EL (cell line): ENCODE measurements at places on chromosomes 11 and 22.
A peak's percentile ranks its signal among the peaks of the same experiment; 100 is the strongest.

DNA sequence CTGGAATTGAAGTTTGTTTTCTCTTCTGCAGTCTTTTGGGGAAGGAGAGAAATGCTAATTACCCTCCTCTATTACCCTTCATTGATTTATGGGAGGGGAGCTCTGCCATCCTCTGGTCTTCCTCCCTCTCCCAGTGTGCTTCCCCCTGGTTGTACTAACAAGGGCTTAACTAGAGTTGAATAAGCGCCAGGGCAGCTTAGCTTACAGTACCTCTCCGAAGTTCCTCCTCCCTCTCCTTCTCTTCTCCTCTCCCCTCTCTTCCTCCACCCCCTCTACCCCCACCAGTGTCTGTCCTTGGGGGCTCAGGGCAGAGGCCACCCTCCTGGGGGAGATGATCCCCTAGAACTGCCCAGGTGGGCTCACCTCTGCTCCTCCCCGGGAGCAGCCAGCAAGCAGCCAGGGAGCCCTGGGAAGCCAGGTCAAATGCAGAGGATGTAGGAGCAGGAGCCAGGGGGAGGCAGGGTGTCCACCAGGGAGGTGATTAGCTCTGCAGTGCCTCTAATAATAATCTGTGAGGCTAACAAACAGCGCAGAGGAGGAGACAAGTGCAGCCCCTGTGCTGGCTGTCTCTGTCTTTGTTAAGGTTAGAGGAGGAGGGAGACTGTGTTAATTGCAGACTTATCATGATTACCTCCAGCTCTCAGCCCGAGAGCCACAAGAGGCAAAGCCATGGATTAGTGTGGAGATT lies 191.6 kb upstream of the CADM1 start:
- no peak for DNase-seq

DNA sequence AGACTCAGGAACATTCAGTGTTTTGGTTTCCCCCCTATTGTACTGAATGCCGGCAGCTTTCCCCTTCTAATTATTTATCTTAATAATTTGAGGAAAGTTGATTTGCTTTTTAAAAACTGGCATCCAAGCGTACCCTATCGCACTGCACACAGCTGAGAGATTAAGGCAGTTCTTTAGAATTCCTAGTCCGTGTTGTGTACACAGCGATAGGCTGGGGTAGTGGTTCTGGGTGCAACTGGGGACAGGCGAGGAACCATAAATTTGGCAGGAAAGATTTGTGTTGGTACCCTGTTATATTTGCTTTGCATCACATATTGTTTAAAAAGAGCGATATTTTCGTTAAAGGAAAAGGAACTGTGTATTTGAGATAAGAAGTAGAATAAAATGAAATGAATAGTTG lies 39.2 kb downstream of the PTPRJ start:
- DNase-seq = no peak

GRCh38 chr11:69524291-69524882 lies 42.9 kb downstream of the LINC01488 start:
- peak; percentile 77 for DNase-seq

DNA sequence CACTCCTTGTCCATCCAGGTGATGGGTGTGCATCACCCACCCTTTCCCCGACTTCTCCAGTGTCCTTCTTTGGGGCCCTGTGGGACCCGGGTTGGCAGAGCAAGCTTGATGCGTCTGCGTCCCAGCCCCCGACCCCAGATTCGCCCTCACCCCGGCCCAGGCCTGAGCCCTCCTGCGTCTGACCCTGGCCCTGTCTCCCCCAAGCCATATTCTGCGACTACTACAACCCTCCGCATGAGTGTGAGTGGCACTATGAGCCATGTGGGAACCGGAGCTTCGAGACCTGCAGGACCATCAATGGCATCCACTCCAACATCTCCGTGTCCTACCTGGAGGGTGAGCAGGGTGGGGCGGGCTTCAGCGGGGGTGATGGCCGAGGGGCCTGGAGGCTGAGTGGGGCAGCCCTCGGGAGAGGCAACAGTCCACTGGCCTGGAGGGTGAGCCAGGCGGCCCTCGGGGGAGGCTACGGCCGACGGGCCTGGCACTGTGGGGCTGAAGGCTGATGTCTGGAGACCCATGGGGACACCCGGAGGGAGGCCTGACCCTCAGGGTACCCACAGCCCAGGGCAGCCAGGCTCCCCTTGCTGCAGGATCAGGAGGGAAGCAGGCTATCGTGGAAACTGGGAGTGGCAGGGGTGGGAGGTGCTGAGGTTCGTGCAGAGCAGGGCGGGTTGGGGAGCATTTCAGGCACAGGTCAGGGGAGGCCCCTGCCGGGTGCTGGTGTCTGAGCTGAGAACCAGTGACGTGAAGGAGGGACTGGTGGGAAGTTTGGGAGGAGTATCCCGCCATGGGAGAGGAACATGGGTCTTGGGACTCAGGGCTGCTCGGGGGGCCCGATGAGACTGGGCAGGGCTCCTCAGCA lies 15.3 kb downstream of the MUC2 start:
- no peak for DNase-seq

GRCh38 chr11:123060277-123061000 lies 1.5 kb downstream of the HSPA8 start:
- peak; percentile 24 for DNase-seq

GRCh38 chr11:74397501-74398243 lies 561 bp downstream of the PGM2L1 start:
- peak; percentile 30 for DNase-seq

GRCh38 chr22:41092023-41092817 lies at the start of gene EP300:
Gene EP300, plus strand, starts transcription at chr22:41092592. Its CDS starts 413 bp downstream, at chr22:41093005.
- DNase-seq = peak; percentile 80

DNA sequence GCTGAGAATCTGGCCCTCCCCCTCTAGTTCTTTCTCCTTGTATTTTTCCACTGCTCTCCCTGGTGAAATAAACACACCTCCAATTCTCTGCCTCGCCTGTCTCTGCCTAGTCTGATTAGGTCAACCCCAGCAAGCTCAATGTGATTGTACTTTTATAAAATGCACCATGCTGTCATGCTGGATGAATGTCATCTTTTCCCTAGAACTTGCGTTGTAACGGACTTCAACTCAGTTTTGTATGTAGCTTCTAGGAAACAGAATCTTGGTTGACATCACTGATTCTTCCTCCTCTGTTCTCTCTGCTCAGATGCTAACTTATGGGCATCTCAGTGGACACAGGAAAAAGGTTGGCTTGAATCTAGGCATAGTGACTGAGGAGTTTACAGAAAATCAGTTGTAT lies 261.9 kb upstream of the ISX start:
- DNase-seq = no peak

DNA sequence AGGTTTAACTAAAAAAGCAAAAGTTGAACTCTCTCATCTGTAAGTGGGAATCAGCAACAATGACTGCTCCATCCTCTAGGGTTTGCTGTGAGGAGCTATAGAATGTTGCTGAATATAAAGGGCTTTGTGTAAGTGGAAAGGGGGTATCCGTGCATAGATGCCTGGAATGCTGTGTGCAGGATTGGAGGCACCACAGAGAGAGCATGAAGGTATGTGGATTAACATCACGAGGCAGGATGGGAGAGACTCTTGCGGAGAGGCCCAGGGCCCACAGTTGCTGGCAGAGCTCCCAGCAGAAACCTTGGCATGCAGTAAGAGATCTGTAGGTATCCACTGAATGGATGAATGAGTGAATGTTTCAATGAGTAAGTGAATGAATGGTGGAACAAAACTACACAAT lies 298.7 kb upstream of the DDI1 start:
- no peak for DNase-seq

GRCh38 chr11:64357904-64358535 lies 942 bp upstream of the RPS6KA4 start:
- peak; percentile 63 for DNase-seq

- peak; percentile 58 for DNase-seq
These were observed 203.1 kb downstream of the TENM4 start for GRCh38 chr11:79237703-79238102.

DNA sequence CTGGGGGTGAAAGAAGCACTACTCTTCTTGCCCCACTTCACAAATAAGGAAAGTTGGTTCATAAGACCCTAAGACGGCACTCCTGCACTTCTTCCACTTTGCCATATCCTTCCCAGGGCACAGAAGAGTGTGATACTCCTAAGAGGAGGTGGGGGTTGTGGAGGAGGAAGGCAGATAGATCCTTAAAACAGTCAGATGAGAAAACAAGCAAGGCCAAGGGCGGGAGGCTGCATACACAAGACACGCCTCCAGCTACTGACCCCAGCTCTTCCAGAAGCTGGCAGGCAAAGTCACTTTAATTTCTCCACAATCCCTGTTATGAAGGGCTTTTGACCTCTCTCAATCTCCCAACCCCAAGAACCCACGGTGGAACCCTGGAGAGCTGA lies 1.6 kb upstream of the CHRM4 start:
- DNase-seq = no peak
